Stimulated activated CD4-positive, alpha-beta T cell treated with anti-CD3 and anti-CD28 coated beads, Interleukin-15, amount 100 ng/mL, for 1 hour (primary cell): ENCODE measurements at places on chromosomes 2 and 18.

- no peak for DNase-seq
Observed at GRCh38 chr2:10620481-10620880, 69.3 kb downstream of the NOL10 start.

DNA sequence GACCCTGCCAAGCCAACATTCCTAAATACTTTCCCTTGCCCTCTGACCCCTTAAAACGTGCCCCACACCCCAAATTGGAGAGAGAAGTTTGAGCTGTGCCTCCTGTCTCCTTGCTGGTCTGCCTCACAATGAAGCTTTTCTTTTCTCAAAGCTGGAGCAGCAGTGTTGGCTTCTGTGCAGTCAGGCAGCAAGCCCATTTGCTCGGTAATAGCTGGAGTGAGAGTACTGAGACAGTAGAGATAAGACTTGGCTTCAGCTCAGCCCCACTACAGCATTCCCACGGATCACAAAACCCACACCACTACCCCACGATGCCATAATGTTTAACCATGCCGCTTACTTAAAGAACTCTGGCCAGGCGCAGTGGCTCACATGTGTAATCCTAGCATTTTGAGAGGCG is 73.0 kb downstream of the NCAPH start:
- DNase-seq, result no peak

DNA sequence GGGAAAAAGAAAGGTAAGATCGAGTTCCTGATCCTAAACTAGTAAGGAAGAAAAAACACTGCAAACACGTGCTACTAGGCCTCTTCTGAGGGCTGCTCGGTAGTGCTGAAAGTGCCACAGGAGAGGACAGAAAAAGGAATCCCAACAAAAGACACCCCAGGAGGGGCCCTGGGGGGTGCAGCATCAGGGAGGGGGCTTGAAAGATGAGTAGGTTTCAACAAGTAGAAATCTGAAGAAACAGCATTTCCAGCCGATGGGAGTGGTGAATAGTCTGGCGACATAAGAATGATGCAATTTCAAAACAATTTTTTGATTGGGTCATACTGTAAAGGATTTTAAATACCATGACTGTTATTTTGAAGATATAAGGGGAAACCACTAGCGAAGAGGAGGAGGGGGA is 98.6 kb downstream of the NOL10 start:
- no peak for DNase-seq

DNA sequence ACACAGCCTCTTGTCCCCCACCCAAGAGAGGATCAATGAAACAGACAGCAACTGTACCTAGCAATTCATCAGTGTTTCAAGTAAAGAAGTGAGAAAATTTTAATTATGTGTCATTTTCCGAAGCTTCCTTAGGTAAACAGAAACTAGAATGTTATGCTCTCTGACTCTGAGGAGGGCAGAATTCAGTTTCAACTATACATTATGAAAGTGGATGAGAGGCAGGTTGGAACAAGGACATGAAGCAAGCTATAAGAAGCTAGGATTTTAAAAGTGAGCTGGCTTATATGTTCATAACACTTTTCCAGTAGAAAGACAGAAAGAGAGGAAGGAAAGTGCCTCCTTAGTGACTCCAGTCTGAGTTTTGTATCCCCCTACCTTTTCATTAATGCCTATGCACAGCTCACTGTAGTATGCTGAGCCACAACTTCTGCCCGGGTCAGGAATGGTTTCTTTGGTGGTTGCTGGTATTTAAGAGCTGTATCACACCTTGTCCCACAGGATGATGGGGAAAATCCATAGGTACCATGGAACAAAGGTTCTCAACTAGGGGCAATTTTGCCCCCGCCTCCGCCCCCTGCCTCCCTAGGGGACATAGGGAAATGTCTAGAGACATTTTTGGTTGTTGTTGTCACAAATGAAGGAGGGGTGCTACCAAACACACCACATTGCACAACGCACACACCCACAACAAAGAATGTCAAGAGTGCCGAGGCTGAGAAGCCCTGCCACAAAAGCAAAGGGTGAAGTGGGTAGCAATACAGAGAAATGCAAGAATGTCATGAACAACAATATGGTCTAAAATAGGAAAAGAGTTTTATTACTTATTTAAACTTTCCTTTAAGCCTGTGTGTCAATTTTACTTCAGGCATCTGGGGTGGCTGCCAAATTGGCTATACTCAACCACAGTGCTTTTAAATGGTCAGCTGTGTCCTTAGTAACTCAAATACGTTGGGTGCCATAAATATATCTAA is 161.0 kb upstream of the ZFP36L2 start:
- DNase-seq, result no peak

GRCh38 chr18:21823848-21824247 is 83.3 kb downstream of the MIB1 start:
- no peak for DNase-seq

DNA sequence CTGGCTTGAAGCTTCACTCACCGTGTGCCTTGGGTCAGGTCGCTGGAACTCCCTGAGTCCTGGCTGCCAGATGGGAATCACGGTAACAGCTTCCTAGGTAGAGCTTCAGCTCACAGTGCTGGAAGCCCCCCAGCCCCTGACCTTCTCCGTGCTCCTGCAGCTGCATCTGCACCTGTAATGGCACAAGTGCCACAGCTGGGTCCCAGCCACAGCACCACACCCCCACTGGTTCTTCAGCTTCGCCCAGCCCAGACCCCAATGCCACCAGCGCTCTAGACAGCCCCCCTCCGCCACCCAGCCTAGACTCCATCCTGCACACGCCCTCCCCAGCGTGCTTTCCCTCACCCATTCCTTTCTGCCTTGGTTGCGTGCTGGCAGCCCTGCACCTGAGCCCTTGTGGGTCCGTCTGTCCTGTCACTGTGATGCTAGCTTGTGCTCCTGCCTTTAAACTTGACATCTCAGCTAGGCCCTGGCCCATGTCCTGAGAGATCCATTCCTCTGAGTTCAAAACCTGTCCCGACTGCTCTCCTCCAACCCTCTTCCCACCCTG is 7.6 kb upstream of the ESPNL start:
- DNase-seq, result no peak

DNA sequence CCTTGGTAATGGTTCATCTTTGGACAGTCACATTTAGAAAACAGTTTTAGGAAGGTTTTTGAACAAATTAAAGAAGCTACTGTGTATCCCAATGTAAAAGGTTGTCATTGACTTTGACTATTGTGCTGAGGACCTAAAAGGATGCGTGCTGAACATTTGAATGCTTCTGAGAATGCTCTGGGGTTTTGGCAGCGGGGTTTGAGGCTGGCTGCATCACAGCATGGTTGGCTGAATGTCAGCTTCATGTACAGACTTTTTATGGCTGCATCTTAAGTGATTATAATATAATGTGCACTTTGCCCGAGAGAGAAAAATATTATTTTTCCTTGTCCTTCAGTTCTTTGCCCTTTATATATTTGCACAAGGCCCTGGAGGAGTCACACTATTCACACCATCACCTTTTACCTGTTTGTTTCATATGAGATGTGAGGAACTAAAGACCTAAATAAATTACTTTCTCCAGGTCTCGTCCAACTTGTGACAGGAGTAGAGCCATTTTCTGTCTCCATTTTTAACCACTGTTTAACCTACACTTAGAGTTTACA is 125.9 kb downstream of the CCDC85A start:
- no peak for DNase-seq

DNA sequence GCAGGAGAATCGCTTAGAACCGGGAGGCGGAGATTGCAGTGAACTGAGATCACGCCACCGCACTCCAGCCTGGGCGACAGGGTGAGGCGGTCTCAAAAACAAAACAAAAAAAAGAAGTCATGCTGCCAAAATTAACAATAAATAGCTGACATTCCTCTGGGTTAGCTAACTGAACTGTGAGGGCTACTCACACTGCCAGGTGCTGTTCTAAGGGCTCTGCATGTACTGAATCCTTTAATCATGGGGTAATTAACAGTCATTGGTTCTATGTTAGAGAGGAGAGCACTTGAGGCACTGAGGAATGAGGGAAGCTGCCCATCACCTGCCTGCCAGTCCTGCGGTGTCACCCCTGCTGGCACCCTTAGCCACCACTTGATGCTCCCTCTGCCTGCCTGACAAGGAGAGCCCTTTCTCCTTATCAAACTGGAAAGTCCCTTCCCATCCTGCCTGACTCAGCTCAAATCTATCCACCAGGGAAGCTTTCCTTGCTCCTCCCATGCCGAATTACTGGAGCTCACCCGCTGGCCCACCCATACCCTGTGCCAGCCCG is 73.0 kb upstream of the RIOK3 start:
- no peak for DNase-seq

DNA sequence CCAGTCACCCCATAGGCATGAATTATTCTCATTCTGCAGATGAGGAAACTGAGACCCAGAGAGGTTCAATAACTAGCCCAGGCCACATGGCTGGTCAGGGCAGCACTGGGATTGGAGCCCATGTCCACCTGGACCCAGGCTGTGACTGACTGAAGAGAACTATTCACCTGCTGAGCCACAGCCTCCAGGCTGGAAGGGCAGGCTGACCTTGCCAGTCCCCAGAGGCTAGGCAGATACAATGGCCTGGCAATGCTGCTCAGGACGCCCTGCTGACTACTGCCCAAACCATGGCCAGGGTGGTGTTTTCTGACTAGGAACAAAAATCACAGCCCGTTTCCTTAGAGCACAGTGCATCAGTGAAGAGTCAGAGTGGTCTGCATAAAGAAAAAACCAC is 36.8 kb downstream of the HS6ST1 start:
- no peak for DNase-seq

DNA sequence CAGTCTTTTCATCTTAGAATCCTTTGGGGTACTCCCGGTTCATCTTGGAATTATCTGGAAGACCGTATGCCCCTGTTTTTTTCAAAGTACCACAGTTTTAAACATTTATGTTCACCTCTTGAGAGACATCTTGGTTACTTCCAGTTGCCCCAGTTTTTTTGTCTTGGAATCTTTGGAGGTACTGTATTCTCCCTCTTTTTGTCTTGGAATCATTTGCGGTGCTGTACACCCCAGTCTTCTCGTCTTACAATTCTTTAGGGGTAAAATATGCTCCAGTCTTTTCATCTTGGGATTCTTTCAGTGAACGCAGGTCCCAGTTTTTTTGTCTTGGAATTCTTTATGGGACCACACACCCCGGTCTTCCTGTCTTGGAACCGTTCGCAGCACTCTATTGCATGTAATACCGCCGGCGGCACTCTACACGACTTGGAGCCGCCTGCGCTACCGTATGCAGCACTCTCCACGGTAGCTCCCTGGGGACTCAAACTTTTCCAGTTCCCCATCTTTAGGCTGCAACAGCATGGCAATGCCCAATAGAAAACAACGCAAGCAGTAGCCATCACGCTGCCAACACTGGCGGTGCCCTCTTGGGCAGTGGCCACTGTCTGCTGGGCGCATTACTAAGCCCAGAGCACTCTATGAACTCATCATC is 21.2 kb upstream of the ZDBF2 start:
- DNase-seq, result no peak

- no peak for DNase-seq
Observed at GRCh38 chr2:66866331-66867062, 431.6 kb downstream of the MEIS1 start.

- no peak for DNase-seq
Observed at GRCh38 chr2:195937176-195937575, 131.5 kb downstream of the DNAH7 start.

DNA sequence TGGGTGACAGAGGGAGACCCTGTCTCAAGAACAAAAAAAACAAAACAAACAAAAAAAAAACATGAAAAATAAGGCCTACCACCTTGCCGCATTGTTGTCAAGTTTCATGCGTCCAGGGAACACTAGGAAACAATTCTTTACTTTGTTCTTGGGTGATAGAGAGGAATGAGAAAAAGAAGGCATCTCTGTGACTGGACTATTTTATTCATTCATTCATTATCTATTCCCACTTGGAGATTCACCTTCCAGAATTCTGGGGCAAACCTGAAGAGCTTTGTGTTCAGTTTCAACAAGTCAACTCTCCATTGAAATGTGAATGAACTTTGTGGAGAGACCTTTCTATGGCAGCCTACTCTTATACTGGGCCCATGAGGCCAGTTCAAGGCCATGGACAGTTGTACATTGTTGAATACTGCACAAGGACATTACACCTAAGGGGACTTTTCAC is 88.5 kb upstream of the NDUFV2 start:
- no peak for DNase-seq

- no peak for DNase-seq
Observed at GRCh38 chr2:12824351-12824777, 107.6 kb downstream of the TRIB2 start.

DNA sequence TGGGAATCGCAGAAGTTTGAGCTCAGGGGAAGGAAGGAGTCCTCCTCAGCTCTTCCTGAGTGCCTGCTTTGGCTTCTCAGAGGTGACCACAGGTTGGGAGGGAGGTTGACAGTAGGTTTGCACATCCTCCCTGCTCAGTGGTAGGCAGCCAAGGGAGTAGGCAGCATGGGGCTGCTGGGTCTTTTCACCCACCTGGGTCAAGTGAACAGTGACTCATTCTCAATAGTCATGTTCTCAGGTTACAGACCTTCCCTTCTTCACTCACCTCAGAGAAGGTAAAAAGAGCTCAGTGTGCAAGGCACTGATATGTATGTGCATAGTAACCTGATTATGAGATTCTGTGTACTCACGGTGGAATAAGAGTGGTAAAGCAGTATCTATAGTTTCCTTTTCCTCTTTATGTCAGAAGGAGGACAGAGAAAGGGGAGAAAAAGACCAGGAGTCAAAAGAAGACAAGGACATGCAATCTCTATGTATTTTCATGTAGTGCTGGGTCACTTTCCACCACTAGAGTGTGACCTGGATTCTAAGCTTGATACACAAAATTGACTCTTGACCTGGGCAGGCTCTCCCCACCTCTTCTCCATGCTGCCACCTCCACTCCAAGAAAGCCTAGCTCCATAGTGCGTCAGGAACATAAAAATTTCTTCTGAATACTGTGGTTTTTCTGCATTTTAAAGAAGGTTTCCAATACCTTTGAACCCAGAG is 36.5 kb upstream of the ASNSD1 start:
- no peak for DNase-seq

DNA sequence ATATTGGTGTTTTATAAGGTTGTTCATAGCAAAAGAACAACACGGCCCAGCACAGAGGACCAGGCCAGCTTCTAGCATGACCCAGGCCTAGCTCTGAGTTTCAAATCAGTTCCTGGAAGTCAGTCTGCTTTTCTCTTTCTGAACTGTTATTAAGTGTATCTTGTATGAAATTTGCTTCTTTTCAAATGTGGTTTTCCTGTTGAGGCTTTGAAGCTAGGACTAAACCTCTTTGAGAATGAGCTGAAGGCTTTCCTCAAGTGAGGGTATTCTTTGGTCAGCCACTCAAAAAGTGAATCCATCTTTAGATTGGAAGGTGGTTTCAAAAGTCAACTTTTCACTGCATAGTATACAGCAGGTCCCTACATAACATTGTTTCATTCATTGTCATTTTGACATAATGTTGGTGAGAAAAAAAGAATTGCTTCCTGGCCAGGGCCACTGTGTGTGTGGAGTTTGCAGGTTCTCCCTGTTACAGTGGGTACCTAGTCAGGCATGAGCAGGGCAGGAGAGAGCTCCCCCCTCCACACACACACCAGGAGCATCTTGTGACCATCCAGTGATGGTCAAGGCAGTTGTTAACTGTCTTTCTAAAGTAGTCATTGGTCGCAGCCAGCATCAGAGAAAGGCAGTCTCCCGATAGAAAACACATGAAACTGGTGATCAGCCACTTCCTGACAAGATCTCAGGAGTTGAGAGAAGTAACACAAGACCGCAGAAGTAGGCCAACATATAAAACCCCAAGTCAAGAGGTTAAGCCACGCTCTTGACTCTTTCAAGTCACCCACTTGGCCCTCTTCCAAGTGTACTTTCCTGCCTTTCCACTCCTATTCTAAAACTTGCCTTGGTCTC is 6.7 kb upstream of the ACAA2 start:
- DNase-seq, result no peak

- no peak for DNase-seq
Observed at GRCh38 chr18:32595832-32596231, 125.2 kb upstream of the GAREM1 start.

GRCh38 chr2:191051825-191052778 is 38.1 kb upstream of the STAT1 start:
- DNase-seq, result no peak
